Choroid plexus epithelial cell (primary cell): ENCODE measurements at places on chromosomes 13 and 19.

DNA sequence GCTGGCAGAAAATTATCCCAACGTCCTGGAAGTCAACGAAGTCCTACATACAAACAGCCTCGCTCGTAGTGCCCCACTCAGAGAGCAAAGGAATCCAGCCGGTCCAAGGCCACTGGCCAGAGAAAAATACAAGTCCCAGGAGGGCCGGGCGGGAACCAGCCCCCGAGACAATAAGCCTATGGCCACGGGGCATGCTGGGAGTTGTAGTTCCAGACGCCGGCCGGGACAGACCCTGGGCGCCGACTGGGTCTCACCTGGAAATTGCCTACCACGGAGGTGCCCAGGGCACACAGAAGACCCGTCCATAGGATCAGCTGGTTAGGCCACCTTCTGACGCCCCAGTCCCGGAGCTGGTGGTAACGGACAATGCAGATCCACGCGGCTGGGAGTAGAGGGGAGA, 5.4 kb downstream of the TMEM150B start:
- DNase-seq: peak; percentile 67

DNA sequence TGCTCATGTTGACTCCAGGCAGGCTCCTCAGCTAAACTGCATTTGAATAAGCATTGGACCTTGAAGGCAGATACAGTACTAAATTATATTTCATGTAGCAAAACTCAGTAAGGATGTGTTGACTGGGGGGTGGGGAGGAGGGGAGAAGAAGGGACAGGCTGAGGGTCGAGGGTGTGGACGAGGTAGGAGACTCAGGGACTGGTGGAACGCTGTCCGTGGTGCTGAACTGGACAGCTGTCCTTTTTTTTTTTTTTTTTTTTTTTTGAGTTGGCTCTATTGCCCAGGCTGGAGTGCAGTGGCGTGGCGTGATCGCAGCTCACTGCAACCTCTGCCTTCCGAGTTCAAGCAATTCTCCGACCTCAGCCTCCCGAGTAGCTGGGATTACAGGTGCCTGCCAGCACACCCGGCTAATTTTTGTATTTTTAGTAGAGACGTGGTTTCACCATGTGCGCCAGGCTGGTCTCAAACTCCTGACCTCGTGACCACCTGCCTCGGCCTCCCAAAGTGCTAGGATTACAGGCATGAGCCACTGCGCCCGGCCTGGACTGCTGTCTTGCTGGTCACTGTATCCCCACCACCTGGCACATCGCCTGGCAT, 33.2 kb upstream of the CASP14 start:
- DNase-seq: peak; percentile 19

DNA sequence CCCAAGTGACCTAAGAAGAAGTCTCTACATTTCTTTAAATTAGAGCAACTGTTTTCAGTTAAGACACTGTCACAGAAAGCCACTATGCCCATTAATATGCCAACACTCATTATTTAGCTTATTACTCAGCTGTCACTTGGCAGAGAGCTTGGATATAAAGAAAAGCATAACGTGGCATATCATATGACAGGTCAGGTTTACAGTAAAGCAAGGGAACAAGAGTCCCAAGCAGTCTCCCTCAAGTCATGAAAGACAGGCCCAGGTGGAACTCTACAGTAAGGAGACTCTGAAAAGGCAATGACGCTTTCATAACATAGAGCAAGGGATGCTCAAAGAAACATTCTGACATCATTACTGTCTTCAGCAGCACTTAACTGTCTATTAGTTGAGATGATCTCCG, 6.3 kb downstream of the LHFPL6 start:
- no peak for DNase-seq

DNA sequence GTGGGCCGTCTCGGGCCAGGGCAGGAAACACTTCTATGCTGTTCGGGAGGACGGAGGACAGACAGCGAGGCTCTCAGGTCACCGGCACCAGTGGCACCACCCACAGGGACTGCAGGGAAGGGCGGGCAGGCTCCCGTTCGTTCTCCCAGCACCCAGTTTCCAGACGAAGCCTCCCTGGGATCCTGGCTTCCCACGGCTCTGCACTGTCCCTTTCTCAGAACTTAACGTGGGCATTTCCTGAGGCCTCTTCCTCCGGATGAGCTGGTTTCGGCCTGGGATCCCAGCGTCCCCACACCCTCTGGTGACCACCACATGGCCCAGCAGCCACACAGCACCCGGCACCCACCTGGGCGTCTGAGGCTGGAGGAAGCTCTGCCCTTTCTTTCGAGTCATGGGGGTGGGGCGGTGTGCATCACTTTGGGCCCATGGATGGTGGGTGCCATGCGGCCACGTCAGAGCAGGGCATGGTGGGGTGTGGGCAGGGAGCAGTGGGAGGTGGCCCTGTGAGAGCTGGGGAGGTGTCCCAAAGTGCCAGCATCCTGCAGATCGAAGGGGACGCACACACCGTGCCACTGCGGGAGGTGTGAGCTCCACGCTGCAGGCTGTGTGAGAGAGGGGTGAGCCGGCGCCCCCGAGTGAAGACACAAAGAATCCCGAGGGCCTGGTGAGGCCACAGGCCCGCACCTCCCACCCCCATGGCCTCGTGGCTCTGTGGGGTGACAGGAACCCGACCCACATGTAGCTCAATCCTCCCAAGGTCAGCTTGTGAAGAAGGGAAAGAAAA, 38.7 kb upstream of the GRTP1 start:
- DNase-seq: no peak

DNA sequence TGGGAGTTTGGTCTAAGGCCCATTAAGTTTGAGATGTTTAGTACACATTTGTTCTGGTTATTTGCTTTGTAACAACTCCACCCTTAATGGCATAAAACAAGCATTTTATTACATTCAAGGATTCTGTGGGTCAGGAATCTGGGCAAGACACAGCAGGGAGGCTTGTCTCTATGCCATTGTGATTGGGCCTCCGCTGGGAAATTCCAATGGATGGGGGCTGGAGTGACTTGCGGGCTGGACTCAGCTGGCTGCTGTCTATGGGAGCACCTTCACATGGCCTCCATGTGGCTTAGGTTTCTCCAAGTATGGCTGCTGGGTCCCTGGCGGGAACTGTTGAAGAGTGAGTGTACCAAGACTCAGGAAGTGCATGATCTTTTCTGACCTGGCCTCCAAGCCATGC, 159.0 kb downstream of the PAN3 start:
- DNase-seq: peak; percentile 75

DNA sequence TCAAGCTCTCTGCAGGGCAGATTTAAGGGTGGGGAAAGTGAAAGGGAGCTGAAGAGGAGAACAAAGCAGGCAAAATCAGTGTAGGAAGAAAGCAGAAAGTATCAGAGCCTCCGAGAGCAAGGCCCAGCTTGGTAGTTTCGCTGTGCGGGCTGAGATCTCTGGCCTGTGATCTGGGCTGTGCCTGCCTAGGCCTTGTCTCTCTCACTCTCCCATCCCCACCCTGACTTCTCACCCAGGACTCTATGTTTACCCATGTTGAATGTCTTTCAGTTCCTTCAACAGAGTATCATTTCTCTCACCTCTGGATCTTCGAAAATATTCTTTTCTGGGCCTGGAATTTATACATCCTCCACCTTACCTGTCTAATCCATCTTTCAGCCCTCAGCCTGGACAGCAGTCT, 391.3 kb downstream of the FOXO1 start:
- DNase-seq: no peak

GRCh38 chr19:16585094-16585801, 13.0 kb upstream of the SLC35E1 start:
- no peak for DNase-seq

GRCh38 chr13:19845758-19846157, 17.7 kb downstream of the ZMYM5 start:
- peak; percentile 97 for DNase-seq

- DNase-seq: no peak
These were observed 31.1 kb downstream of the ITM2B start for GRCh38 chr13:48264058-48264457.

DNA sequence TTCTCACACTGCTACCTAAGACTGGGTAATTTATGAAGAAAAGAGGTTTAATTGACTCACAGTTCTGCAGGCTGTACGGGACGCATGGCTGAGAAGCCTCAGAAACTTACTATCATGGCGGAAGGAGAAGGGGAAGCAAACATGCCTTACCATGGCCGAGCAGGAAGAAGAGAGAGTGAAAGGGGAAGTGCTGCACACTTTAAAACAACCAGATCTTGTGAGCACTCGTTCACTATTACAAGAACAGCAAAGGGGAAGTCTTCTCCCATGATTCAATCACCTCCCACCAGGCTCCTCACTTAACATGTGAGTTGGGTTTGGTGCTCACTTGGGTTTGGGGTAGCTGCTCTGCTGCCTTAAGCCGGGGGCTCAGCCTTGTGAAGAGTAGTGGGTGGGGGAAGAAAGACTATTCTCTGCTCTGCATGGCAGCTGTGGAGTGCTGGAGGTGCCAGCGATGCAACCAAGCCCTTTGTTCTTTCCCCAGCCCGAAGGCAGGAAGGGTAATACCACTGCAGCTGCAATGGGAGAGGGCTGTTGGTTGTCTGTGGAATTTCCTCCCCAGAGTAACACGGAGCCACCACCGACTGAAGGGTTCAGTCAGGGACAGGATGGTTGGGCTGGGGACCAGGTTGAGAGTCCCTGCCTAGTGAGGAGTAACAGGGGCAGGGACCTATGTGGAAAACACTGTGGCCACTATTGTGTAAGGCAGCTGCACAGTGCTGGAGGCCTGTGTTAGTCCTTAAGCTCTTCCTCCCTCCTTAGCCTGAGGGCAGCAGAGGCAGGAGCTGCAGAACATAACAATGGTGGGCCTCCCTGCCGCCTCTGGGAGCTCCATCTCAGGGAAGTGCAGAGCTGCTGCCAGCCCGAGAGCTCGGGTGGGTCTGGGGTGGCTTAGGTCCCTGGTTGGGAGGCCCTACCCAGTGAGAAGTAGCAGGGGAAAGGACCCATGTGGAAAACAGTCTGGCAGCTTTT, 1262.5 kb downstream of the EFNB2 start:
- DNase-seq: no peak

DNA sequence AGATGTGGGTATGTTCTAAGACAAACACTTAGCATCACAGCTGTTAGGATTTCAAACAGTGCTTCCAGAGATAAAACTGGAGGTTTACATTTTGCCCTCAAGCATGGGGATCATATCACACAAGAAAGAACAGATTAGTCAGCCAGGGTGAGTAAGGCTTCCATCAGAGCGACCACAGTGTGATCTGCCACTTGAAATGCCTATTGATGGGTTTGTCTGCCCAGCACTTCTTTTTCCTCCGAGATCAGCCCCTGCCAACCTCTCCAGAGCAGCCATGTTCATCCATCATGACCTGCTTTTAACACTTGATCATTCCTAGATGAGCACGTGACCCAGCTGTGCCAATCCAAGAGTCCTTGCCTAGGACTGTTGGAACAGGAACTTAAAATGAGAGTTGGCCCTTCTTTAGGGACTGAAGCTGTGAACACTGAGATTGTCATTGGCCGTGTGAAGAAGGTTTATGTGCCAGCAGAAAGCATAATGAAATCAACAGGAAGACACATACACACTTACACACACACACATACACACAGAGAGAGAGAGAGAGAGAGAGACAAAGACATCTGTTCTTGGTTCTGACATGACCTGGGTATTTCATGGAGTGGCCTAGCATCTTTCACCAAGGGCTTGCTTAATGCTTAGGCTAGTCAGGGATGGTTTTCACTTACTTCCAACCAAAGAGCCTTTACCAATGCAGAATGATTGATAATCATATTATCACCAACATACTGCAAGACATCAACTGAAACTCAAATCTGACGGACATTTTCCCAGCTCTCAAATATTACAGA, 5.2 kb upstream of the CEBPG start:
- no peak for DNase-seq

DNA sequence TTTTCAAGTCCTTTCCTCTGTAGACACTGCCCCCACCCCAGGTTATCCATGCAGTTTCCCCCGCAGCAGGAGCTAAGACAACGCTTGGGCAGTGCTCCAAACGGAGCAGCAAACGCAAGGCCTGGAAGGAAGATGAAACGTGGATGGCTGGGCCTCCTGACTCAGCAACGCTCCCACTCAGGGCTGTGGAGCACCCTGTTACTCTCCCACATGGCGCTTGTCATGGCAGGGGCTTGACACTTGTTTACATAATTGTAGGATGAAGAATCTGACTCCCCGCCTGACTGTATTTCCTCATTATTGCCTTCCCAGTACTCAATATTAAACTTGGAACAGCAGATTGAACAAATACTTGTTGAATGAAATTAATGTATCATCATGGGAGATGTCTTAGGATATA, 799 bp upstream of the C1QTNF9B start:
- DNase-seq: peak; percentile 81

- peak; percentile 90 for DNase-seq
These were observed 1.7 kb upstream of the ELANE start for GRCh38 chr19:850221-850978.

GRCh38 chr19:947707-948539, 22.1 kb downstream of the ARID3A start:
- DNase-seq: no peak

DNA sequence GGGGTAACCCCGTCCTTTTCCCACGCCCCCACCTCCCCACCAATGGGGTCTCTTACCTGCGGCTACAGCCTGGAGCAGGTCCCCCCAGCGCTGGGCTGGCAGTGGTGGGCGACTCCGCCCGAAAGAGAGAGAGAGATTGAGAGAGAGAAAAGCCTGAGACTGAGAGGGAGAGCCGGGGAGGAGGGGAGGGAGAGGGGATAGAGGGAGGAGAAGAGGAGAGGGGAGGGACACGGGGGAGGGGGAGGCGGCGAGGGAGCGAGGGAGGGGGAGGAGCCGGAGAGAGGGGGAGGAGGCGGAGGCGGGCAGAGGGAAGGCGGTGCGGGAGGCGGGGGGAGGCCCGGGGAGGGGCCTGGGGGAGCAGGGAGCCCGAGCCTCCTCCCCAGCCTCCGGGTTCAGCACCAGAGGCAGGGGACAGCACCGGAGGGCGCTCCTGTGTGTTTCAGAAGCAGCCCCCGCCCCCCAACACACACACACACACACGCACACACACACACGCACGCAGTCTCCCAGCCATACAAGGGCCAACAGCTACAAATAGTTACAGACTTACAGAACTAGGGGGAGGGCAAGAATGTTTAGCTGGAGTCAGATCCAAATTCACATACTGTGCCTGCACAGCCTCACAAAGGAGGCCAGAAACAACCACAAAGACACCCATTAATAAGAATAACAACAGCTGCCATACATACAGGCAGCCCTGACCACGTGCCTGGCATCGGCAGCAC, at the start of gene SLC8A2:
Gene SLC8A2 (minus strand): TSS at position 161 of the 725 bp plus-strand sequence. CDS start 5,490 bp downstream, outside the sequence.
- peak; percentile 84 for DNase-seq

DNA sequence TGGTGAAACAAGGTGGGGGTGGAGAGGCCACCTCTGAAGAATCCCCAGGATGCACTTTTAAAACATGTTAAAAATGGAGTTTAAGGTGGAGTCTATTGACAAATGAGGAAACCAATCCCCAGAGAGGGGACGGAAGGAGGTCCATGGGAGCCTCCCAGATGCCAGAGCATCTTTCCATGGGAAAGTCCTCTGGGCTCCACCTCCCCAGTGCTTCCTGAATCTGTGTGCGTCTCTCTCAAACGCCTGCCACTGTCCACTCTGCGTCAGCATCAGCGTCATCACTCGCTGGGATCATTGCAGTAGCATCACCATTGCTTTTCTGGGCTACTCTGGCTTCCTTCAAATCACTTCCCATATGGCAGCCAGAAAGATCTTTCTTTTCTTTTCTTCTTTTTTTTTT, 6.2 kb downstream of the GPR4 start:
- no peak for DNase-seq

- no peak for DNase-seq
These were observed 7.9 kb downstream of the TICAM1 start for GRCh38 chr19:4823577-4823976.
